ENCODE measurements at places on chromosomes 11 and 22.

DNA sequence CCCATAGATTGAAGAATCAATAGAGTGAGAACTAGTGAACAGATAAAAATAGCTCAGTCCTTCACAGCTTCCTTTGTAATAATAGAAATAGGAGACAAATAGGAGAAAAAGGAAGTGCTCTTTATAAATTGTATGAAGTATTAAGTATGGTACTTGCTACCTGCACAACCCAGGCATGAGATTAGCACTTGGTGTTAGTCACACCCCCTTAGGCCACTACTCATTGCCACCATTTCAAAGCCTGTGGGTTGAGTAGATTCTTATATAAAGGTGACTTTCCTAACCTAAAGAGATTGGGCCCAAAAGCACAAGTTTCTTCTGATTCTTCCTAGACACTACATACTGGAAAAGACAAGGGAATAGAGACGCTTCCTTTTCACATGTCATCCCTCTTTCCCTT is 37.7 kb upstream of the ADORA2A start:
- no peak for DNase-seq

DNA sequence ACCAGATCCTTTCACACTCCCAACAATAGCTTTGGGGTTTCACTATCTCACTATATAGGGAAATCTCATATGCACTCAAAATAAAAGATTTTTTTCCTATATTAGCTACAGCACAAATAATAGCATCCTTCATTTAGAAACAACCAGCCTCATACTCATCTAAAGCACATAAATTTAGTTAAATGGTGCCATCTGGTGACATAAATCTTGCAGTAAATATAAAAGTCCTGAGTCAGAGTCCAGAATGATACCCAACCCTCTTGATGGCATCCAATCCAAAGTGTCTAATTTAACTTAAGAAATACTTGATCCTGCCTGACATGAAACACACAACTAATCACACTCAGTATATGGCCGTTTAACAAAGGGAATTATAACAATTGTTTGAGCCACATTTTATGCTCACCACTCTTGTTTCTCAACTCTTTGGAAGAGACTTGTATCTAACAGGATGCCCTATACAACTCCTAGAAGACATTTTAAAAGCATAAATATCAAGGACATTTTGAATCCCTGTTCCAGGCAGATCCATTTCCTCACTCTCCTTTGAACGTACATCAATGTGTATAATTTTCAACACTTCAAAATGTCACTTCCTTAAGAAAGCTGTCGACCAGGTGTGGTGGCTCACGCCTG is 36.2 kb downstream of the DLG2 start:
- no peak for DNase-seq

- DNase-seq = no peak
Measured at GRCh38 chr22:36562261-36562835, 33.4 kb upstream of the EIF3D start.

- DNase-seq = no peak
Measured at GRCh38 chr11:129443276-129443675, 67.6 kb downstream of the BARX2 start.

GRCh38 chr22:19871845-19872778 is 17.4 kb upstream of the GNB1L start:
- no peak for DNase-seq

- no peak for DNase-seq
Measured at GRCh38 chr11:96015906-96016565, 92.1 kb upstream of the MTMR2 start.

DNA sequence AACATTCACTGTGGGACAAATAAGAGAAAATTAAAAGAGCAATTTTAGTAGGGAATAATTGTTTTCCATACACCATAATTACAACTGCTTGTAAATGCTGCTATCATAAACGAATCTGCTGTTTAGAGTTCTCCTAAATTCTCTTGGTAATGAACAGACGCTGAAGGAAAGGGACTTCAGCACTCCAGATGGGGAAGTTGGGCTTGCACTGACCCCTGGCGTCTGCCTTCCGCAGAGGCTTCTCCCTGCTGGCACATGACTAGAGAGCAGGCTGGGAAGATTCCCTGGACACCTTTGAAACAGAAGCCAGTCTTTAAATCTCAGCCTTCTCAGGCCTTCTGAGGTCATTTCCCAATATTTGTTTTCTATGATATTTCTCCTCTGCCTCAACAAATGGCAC is 84.1 kb downstream of the NXPE2 start:
- DNase-seq = no peak

- no peak for DNase-seq
Measured at GRCh38 chr11:35598254-35599125, 19.8 kb upstream of the FJX1 start.

GRCh38 chr11:15035283-15035682 is 38.1 kb upstream of the CALCB start:
- DNase-seq = no peak

GRCh38 chr22:45398214-45398613 is 15.2 kb downstream of the SMC1B start:
- no peak for DNase-seq

- no peak for DNase-seq
Measured at GRCh38 chr22:24796860-24797259, 9.2 kb upstream of the SGSM1 start.

DNA sequence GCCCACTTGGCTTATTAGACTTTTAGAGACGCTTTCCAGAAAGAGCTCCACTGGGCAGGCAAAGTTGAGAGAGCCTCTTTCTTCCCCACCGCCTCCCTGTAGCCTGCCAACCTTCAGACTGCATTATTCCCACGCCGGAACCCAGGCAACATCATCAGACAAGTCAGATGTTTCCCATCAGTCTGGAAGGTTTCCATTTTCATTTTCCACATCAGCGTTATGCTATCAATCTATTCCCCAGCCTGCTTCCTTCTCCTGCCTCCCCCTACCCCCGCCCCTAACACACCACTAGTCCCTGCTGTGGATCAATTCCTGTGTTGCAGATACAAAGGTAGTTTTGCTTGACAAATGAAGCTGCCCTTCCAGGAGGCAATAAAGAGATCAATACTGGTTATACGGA is 184.8 kb downstream of the DSCAML1 start:
- no peak for DNase-seq

DNA sequence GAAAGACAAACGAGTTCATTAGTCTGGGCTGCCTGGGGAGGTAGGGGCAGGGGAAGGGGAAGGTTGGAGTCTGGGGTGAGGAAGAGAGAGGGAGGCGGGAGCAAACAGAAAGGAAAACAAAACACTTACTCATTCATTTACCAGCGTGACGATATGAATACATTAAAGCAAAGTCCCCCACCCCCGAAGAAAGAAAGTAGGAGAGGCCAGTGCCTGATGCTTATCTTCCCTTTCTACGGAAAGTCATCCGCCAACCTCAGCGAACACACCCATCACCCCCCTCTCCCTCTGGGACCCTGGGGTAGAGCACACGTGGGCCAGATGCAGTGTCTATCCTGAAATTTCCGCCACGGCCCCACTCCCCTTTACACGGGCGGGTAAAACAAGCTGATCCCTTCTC is 13.7 kb downstream of the ABCC8 start:
- DNase-seq = no peak

DNA sequence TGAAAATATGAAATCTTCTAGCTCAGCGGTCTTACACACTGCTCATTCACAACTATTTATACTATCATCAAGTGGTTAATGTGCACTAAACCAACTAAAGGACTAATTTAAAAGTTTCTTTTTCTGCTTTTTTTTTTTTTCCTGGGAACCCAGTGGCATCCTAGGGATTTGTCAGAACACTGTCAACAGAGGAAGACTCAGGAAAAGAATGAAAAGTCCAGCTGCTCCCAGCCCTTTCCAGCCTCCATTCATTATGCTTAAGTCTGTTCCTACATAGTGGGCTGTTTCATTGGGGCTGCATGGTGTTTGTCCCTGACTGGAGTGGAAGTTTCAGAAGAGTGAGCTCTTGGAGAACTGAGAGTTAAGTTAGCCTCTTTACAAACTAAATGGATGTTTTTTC is 391.1 kb downstream of the AASDHPPT start:
- DNase-seq = no peak

- no peak for DNase-seq
Measured at GRCh38 chr22:42856179-42856864, 751 bp downstream of the ARFGAP3 start.

GRCh38 chr11:24748261-24748660 is 251.4 kb downstream of the LUZP2 start:
- no peak for DNase-seq

- no peak for DNase-seq
Measured at GRCh38 chr22:46579751-46580449, 40.3 kb upstream of the GRAMD4 start.

DNA sequence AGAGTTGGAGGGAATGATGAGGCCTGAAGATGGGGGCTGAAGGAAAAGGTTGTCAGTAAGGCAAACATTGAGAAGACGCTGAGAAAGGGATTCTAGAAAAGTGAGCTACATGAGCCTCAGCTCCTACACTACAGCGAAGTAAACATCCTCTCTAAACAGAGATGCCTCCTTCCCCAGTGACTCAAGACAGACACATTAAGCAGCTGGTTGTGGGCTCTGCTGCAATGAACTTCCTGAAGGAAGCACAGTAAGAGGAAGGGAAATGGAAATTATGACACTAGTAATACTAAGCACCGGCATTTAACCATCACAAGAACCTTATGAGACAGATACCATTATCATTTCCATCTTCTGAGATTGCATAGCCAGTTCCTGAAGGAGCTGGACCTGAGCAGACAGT is 190.5 kb downstream of the C11orf87 start:
- DNase-seq = no peak

- no peak for DNase-seq
Measured at GRCh38 chr11:34192481-34193401, 87.3 kb downstream of the NAT10 start.

- DNase-seq = no peak
Measured at GRCh38 chr11:76173663-76174062, 32.6 kb downstream of the WNT11 start.

- no peak for DNase-seq
Measured at GRCh38 chr22:36828815-36829214, 12.0 kb upstream of the PVALB start.

DNA sequence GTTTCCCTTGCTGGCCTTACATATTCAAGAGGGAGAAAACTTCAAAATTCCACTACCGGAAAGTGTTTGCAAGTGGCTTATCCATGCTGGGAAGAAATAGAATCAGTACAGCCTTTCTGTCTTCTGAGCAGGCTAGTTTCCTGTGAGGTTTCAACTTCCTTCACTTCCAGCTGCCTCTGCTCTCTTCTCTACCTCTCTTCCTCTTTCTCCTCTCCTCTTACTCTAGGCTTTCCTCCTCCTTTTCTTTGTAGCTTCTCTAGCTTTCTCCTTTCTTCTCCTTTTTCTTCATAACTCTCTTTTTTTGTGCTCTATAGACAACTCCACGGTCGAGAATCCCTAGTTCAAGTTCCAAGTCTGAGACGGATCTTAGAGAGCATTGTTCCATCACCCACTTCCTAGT is 421.8 kb downstream of the ETS1 start:
- DNase-seq = no peak

DNA sequence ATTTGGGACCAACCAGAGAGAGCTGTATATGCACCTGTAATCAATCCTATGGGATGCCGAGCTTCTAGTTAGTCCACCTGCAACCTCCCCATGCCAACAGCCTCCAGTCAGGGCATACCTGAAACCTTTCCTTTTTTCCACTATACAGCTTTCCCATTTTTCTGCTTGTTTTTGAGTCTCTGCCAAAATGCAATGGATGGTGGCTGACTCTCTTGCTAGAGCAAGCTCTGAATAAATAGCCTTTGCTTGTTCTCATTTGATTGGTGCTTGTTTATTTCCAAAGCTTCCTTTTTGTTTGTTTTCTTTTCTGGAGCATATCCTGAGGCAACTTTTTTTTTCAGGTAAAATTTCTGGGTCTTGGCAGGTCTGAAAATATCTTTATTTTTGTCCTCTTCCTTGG is 58.0 kb upstream of the PLET1 start:
- DNase-seq = no peak

GRCh38 chr11:128116885-128117284 is 470.5 kb downstream of the ETS1 start:
- no peak for DNase-seq

GRCh38 chr22:42972649-42973535 is 42.1 kb downstream of the PACSIN2 start:
- DNase-seq = no peak

Measured in NCI-H187 treated with DMSO at 0.1 percent for 48 hours (cell line).